ENCODE measurements at places on chromosomes 1 and 21.

DNA sequence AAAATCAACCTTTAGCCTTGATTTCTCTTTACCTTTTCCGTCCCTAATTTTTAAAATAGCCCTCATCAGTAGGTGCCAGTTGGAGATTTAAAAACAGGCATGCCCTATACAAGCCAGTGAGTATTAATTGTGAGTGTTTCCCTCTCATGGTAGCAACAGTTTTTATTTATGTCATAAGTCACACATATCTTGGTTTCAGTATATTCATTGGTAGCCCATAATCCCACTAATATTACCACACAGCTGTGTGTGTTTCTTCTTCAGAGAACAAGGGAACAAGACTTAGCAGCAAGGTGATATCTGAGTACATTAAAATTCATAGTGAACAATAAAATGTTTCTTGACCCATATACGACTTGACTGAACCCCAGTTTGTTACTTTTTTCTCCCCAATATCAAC is 68.6 kb upstream of the HSPA13 start:
- no peak for DNase-seq

DNA sequence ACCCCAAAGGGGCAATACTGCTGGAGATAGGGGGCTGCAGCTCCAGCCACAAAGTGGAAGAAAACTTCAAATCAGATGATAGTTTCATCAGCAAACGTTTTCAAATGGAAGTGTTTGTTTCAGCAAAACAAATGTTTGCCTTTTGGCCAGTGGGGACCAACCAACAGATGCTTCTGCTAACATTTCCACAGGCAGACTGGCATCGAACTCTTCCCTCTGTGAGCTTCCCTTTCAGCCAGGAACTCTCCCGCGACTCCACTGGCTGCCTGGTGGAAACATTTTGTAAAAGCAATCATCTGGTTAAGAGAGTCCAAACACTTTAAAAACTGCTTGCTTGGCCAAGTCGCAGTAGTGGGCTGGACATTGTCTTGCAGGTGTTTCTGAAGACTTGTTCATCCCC is 30.7 kb downstream of the CENPF start:
- DNase-seq, result no peak

DNA sequence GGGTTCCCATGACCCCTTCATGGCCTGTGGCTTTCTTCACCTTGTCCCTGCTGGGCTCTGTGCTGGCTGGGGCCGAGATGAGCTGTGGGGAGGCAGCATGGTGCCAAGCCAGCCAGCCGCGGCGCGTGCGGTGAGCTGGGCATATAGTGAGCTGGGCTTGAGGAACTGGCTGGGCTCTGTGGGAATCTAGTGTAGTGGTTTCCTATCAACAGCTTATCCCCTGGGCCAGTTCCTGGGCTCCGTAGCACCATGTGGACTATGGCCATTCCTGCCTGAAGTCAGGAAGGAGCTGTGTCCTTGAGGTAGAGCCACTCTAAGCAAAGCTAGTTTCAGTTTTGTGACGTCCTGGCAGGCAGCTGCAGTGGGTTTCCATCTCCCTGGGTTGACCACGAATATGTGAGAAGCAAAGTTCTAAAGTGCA is 1.8 kb downstream of the NCMAP start:
- no peak for DNase-seq

GRCh38 chr1:205183676-205184335 is 27.7 kb downstream of the DSTYK start:
- no peak for DNase-seq

GRCh38 chr1:98325646-98326440 is 335.7 kb upstream of the SNX7 start:
- peak; percentile 64 for DNase-seq

DNA sequence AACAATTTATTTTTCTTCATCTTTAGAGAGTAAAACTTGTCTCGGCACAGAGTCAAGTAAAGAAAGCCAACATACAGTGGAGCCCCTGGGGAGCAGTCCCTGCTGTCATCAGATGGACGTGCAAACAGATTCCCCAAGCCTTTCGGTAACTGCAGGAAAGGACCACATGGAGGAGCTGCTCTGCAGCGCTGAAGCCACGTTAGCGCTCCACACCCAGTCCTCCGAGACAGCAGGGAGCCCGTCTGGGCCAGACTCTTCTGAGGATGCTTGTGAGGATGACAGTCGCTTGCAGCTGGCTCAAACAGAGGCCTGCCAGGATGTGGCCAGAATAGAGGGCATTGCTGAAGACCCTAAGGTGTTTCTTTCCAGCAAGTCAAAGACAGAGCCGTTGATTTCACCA is 77.1 kb upstream of the SCCPDH start:
- peak; percentile 12 for DNase-seq

- DNase-seq, result no peak
Observed at GRCh38 chr1:176515310-176515709, 52.3 kb downstream of the PAPPA2 start.

DNA sequence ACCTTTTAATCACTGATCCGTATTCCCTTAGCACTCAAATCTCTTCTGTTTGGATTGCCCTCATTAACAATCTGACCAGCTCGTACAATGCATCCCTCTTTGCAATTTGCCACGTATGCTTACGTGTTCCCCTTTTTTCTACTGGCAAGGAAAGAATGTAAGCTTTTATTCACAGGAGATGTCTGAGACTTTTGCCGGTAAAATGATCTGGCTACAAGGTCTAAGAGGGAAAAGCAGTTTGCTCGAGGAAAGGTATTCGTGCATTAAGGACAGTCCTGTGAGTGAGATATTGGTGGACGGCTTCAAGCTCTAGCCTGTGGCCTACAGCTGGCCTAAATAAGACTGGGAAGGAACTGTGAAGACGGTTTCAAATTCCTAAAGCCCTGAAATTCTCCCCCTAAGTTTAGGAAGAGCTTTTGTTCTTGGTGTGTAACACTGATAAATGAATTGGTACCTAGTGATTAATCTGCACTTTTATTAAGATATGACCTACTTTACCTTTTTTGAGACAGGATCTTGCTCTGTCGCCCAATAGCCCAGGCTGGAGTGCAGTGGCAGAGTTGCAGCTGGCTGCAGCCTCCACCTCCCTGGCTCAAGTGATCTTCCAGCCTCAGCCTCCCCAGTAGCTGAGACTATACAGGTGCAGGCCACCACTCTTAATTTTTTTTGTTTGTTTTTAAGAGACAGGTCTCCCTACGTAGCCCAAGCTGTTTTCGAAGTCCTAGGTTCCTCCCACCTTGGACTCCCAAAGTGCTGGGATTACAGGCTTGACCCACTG is 895 bp upstream of the UBR4 start:
- DNase-seq, result no peak

DNA sequence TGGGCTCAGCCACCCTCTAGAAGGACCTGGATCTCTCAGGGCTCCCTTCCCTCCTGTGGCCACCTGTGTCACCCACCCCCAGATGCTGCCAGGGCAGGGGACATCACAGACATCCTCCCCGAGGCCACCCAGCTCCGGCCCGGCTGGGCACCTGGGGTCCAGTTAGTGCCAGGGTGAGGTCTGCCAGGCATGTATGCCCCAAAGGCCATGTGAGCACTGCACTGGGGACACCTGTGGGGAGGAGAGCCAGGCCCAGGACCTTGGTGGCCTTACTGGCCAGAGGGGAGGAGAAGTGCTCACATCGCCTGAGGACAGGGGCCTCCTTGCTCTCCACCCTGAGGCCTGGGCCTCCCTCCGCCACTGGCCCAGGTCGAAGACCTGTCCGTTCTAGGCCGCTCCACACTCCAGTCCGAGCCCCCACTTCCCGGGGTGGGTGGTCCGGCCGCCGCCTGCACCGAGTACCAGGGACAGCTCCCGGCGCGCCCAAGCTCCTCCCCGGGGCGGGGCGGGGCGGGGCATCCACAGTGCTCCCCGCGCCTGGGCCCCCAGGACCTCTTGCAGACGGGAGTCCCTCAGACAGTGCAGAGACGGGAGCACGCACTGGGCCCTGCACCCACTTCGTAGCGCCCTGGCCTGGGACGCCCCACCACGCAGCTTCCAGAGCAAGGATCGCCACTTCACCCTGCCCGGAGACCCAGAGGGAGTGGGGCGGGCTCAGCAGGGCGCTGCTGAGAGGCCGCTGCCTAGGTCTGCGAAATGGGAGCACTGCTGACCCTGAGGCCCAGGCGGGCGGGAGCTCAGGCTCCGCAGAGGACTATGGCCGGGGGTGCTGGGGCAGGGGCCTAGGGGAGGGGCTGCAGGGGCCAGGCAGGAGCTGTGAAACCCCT is 34.3 kb upstream of the CCDC27 start:
- DNase-seq, result no peak

DNA sequence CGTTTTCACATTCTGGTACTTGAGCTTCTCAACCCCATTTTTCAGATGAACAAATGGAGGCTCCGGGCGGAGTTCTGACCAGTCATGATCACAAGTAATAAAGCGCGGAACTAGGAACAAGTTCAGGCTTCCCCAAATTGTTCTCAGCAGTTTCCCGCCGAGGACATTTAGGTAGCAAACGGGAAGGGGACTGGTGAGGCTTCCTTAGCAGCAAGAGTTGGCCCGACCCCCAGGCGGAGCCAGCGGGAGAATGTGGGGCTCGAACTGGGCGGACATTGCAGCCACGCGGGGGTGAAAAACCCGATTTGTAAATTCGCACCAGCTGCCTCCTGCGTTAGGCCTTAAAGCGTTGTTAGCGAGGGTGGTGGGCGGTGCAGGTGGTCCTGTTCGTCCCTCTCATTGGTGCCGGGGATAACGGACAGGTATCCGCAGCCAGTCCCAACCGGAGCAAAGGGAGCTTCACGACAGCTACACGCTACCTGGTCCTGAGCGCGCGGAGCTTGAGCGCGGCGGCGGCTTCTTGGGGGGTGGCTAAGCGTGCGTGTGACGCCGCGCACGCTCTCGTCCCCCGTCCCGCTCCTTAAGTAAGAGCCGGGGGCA is 15.3 kb downstream of the SEMA6C start:
- DNase-seq, result peak; percentile 76

GRCh38 chr1:193537266-193538002 is 351.0 kb upstream of the B3GALT2 start:
- no peak for DNase-seq

DNA sequence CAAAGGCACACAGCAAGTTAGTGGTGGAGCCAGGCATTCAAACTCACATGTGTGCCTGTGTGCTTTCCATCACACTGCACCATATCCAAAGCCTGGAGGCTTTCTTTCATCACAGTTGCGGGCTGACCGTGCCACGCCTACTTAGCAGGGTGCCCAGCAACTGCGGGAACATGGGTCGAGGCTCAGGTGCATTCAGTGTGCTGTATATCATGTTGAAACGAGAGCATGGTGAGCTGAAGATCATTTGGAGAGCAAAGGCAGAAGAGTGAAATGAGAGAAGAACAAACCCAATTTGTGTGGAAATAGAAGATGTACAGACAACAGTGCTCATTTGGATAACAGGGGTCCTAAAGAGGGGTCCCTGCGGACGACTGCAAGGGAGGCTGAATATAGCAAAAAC is 46.5 kb downstream of the FAM78B start:
- DNase-seq, result no peak

- DNase-seq, result no peak
Observed at GRCh38 chr1:228933753-228934152, 198.5 kb downstream of the RHOU start.

- DNase-seq, result no peak
Observed at GRCh38 chr1:68178821-68179490, 53.4 kb downstream of the WLS start.

- no peak for DNase-seq
Observed at GRCh38 chr1:94919241-94920030, 7.5 kb downstream of the CNN3 start.

GRCh38 chr1:6410248-6410893 is 9.3 kb downstream of the HES2 start:
- no peak for DNase-seq

- peak; percentile 34 for DNase-seq
Observed at GRCh38 chr1:31696242-31696641, 7.6 kb downstream of the COL16A1 start.

GRCh38 chr1:9449976-9450696 is 89.1 kb upstream of the SLC25A33 start:
- DNase-seq, result no peak

DNA sequence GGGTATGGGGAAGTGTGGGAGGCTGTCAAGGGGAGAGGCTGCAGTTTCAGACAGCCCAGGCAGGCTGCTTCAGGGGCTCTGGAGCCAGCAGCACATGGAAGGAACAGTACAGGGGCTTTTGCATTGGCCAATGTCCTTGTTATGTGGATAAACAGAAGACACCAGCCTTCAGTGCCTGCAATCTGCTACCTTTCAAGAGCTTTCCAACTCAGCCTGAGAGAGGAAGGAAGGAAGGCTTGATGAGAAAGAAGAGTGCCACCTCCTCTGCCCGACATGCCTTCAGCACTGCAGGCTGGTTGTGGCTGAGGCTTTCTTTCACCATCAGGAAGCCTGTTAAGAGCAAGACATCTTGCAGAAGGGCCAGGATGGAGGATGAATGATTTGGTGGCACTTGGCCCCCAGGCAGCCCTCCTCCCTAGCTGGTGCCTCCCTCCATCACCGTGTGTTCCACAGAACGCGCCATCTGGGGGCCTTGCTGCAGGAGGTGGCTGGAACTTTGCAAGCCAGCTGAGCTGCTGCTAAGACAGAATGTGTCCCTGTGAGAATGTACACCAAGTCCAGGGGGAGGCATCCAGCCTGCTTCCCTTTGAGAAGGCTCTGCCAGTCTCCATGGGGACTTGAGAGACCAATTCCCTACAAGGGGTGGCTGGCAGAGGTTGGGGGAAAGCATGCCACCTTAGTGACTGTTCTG is 372.4 kb upstream of the PROX1 start:
- DNase-seq, result no peak

DNA sequence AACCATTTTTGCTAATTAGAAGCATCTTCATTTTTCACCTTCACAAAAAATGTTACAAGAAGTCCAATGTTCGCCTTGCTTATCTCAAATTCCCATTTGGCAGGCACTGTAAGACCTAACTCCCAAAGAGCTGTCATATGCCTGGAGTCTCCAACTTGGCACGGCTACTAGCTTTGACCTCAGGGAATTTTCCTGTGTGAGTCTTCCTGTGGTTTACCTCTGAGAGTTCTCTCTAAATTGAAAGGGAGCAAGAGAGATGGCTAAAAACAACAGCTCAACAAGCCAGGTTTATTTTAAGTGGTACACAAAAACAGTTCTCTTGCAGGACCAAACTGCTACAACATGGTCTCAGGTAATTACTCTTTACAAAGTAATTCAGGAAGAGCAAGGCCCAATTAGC is 756.0 kb upstream of the ADGRL2 start:
- no peak for DNase-seq

- no peak for DNase-seq
Observed at GRCh38 chr21:36750576-36750959, 51.7 kb downstream of the SIM2 start.

GRCh38 chr1:23478896-23479665 is 4.9 kb downstream of the ASAP3 start:
- peak; percentile 85 for DNase-seq
